ENCODE measurements at places on chromosomes 2 and 18.

GRCh38 chr18:48796491-48797205, 154.1 kb downstream of the SMAD7 start:
- DNase-seq = no peak

GRCh38 chr2:74707837-74708236, 53.8 kb downstream of the SEMA4F start:
- DNase-seq = no peak

DNA sequence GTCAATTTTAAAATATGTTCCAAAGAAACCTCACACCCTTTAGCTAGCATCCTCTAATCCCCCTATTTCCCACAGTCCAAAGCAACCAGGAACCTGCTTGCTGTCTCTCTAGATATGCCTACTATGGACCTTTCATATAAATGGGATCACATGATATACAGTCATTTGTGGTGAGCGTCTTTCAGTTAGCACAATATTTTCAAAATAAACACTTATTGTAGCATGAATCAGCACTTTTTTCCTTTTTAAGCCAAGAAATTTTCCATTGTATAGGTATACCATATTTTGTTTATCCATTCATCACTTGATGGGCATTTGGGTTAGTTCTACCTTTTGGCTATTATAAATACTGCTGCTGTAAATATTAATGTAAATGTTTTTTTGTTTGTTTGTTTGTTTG, 223.0 kb upstream of the DOK6 start:
- DNase-seq = peak; percentile 27

DNA sequence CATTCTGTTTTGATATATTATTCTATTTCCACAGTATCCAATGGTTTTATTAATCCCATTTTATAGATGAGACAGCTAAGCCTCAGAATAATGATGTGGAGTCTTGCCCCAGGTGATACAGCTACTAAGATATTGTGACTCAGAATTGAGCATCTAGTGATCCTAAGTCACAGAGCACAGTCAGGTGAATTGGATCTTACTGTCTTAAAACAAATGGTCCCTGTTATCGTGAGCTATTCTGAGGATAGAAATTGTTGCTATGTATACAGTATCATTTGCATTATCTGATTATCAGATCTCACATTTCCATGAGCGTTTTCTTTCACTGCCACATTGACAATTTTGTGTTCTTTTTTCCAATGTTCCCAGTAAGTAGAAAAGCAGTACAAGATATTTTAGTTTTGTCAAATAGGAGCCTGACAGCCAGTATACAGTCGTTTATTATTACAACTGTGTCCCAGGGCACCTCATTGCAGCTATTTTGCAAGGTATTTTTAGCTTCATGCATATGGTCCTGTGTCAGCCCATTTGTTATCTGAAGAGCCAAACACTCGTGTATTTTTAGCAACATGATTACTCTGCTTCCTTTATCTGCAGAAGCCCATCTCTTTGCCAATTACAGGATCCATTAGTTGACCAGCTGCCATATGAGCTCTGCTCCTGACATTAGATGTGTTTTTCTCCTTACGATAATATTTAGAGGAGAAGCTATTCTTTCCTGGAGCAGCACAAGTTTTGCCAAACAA, 25.1 kb upstream of the SGPP2 start:
- DNase-seq = no peak

GRCh38 chr2:226728996-226729395, 70.6 kb downstream of the IRS1 start:
- no peak for DNase-seq

GRCh38 chr2:196660244-196660643, 20.7 kb downstream of the CCDC150 start:
- DNase-seq = peak; percentile 81

- no peak for DNase-seq
Observed at GRCh38 chr2:114316532-114317300, 125.7 kb upstream of the DPP10 start.

GRCh38 chr2:181117206-181117925, 137.0 kb downstream of the UBE2E3 start:
- no peak for DNase-seq

- DNase-seq = no peak
Observed at GRCh38 chr2:76009484-76009883, 298.8 kb upstream of the GCFC2 start.

DNA sequence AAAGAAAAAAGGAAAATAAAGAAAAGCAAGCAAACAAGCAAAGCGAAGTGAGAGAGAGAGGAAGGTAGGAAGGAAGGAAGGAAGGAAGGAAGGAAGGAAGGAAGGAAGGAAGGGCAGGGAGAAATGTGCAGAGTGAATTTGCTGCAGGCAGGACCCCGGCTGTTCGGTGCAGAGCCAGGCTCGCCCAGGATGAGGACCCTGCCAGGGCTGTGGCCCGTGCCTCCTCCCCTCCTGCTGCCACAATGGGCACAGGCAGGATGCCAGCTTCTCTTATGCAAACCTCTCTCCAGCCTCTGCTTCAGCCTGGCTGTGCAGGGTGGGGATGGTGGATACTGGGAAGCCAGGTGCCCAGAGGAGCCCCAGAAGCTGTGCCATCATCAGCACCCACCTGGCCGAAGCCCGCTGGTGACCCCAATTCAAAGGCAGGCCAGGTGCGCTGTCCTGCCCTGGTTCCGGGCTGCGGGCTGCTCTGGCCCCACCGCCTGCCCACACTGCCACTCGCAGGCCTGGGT, 3.2 kb downstream of the GPR17 start:
- DNase-seq = no peak

- no peak for DNase-seq
Observed at GRCh38 chr18:79379251-79379905, 16.4 kb upstream of the NFATC1 start.

GRCh38 chr2:39657287-39657937, 8.3 kb upstream of the TMEM178A start:
- DNase-seq = no peak

DNA sequence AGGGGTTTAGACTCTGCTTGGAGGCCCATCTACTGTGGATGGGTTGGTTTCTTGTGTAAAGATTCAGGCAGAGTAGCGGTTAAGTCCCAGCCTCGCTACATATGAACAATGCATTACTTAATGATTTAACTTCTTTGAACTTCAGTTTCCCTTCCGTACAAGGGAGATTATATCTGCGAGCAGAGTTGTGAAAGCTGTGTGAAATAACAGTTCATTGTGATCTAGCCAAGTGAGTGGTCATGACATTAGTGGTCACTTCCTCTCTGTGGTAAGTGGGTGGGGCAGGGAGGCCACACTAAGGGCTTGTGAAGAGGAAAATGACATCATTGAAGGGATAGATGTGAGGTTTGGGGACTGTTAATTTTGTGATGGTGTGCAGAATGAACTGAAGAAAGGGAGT, 14.1 kb upstream of the MEX3C start:
- peak; percentile 20 for DNase-seq

DNA sequence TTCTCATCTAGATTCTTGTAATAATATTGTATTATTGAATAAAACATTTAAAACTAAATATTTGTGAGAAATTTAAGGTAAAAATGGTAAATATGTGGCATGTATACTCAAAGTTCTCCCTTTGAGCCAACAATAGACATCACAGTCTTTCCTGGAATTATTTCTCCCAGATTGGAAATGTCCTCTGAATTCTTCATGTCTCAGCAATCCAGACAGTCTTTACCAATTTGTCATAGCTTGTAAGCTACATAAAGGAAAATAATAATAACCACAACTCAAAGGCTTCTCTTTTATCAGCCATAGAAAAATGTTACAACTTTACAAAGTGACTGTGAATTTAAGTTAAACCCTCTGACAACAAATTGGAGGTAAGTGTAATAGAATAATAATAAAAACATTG, 784.9 kb downstream of the EPHA4 start:
- DNase-seq = no peak

- no peak for DNase-seq
Observed at GRCh38 chr18:37673671-37674070, 108.1 kb upstream of the CELF4 start.

DNA sequence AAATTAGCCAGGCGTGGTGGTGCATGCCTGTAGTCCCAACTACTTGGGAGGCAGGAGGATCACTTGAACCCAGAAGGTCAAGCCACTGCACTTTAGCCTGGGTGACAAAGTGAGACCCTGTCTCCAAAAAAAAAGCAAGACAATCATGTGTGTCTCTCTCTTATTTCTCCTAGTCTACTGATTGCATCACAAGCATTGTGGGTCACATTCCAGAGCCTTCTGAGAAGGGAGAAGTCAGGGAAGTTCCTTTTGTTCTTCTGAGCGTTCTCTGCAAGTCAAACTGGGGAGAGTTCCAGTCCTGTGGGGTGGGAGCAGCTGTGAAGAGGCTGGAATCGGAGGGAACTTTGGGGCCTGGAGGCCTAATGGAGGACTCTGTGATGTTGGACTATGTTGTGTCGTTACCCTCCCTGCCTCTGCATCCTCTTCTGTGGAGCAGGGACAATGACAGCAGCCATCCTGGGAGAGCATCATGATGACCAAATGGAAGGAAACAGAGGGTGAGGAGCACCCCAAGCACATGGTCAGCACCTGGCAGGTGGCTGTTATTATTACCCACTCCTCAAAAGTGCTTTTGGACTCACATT, 115.4 kb downstream of the MRO start:
- no peak for DNase-seq

DNA sequence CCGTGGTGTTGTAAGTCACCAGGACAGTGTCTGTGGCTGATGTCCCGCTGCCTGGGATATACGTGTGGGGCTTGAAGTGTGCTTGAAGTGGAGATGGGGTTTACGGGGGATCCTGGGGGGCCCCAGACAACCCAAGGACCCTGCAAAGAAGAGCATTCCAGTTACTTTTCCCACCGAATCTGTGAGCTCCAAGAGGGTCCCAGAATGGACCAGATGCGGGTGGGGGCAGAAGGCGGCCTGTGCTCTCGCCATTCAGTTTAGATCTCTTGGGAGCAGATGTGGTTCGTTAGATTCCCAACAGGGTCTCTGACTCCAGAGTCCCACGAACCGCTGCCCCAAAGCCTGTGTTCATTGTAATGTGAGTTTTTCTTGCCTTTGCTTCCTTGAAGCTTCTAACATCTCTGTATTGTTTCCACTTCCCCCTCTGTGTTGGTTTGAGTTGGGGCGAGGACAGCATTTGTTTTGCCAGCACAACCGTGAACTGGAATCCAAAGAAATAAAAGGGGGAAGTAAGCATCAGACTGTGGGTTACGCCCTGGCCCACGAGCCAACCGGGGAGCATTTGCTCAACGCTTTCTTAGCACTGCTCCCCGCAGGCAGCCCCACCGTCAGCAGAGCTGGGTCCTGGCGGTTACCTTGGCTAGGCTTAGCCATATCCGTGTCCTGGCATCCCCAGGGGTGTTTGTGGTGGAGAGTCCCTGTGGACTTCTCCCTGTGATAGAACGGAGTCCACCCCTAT, 92.1 kb downstream of the SH3BP4 start:
- no peak for DNase-seq

All from HCEC 1CT (cell line).